T-helper 1 cell (primary cell): ENCODE measurements at places on chromosomes 13 and 19.

GRCh38 chr19:37403403-37403802 lies 32.5 kb downstream of the ZNF527 start:
- no peak for DNase-seq

DNA sequence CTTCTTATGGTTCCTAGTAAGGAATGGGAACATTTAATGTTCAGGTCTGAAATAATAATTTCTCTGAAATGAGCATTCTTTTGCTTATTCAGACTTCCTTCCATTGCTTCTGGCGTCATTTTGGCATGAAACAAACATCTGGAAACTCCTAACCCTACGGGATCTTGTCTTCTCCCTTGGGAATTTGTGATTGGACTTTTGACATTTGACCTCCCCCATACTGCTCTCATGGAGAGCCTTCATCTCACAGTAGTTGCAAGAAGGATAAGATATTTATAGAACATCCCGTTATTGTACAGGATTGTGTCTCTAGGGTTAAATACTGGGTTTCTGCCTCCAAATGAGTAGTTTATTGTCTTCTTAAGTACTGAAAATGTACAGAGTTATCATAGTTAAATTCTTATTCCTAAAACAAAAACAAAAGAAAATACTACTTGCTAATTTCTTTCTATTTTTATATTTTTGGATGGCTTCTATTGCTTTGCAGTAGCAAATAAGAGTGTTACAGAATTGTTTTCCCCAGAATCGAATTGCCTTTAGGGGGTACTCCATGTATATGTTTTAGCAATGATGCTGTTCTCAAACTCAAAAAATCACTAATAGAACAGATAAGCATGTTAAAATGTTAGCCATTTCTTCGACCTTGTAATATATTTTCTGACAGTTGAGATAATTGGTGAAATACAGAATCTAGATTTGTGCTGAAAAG lies 366.8 kb downstream of the DLEU7 start:
- DNase-seq = no peak

GRCh38 chr19:46954993-46955812 lies 64.4 kb upstream of the NPAS1 start:
- DNase-seq = peak; percentile 26

DNA sequence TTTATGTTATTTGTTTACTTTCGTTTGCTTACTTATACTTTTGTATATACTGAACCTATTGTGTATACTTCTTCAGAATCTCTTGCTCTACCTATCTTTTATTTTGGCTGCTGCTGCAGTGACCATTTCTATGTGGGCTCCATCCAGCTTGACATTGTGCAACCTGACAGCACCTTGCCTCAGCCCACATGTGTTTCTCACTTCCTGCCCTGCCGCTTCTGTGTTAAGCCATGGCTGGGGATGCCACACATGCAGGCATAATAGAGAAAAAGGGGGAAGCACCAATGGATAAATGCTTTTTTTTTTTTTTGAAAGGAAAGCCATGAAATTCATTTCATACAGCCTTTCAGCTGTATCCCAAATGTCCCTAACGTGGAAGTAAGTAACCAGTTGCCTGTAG lies 147.6 kb downstream of the RBM26 start:
- DNase-seq = peak; percentile 25

- no peak for DNase-seq
Observed at GRCh38 chr13:111228262-111229144, 91.9 kb upstream of the TEX29 start.

GRCh38 chr13:26989261-26989956 lies 182.2 kb downstream of the USP12 start:
- no peak for DNase-seq

DNA sequence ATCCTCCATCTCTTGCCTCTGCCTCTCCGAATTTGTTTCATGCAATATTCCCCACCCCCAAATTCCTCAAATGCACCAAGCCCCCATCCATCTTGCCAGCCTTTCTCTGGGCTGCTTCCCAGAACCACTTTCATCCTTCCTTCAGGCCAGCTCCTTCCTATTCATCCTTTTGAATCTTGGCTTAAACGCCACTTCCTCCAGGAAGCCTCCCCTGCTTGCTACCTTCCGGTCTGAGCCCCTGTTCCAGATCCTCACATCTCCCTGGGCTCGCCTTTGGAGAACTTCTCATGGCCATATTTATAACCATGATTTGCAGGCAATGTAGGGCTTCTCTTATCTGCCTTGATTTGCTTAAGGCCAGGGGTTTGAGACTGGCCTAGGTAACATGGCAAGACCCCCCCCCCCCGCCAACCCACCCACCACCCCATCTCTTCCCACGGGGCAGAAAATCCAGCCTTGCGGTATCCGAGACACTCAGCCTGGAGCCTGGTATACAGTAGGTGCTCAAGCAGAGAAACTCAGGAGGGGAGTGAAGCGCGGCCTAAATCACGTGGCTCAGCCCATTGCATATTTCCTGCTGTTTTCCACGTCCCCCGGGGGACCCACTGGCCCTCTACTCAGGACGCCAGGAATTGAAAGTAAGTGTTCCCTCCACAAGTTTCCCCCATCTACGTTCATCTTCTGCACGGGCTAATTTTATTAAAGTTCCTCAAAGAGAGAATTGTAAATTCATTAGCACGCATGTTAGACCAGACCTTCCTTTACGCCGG lies 151.9 kb downstream of the PTPRS start:
- no peak for DNase-seq

- no peak for DNase-seq
Observed at GRCh38 chr13:78562237-78562889, 41.0 kb downstream of the POU4F1 start.

DNA sequence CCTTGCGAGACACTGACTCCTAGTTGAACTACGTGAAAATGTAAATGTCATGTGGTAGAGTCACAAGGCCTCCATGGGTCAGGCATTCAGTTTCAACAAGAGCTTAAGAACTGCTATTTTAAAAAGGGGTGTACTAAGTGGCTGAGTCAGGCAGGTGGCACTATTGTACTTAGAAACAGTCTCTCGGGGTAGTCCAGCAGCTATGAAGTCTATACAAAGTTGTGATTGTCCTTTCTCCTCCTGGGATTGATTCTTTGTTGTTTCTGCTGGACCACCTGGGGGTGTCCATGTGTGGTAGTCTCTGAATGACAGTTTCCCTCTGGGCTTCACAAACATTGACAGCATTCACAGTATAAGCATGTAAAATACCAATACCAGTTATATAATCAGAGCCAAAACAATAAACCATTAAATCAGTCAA lies 33.0 kb downstream of the UGGT2 start:
- no peak for DNase-seq

DNA sequence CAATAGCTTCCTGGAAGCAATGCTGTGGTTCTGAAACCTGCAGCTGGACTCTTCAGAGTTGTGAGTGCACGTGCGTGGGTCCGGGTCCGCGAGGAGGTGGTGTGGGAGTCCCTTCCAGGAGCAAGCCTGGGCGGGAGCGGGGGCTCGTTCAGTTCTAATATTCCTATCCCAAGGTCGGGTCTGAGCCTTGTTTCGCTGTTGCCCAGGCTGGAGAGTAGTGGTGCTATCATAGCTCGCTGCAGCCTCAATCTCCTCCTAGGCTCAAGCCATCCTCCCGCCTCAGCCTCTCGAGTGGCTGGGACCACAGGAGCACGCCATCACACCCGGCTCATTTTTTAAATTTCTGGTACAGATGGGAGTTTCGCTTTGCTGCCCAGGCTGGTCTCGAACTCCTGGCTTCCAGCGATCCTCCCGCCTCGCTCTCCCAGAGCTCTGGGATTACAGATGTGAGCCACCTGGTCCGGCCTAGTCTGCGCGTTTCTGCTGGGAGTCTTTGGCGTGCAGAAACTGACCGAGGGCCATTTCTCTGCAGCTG lies 625 bp downstream of the ZFP82 start:
- DNase-seq = no peak

DNA sequence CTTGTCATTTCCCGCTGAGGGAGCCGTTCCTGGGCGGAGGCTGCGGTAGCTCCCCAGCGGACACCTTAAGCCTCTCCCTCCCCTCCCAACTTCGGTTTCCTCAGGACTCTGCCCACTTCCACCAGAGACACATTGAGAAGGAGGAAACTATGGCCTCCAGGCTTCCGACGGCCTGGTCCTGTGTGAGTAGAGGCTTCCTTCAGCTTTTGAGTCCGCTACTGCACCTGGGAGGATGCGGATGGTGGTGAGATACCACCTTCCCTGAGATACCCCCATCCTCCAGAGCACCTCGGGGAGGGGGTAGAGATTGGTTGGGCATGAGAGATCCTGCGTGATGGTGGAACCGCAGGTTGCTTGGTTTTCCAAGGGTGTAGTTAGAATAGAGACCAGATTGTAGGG lies 955 bp downstream of the ZNF274 start:
- DNase-seq = no peak
